Fibroblast of lung (primary cell): ENCODE measurements at places on chromosomes 2 and 18. TPM values are rescaled to one million over a fixed set of nuclear protein-coding genes. Genes with fewer than 3 reads are reported as not detected.

Gene UGT1A5
- total RNA-seq: not detected in 2 replicates

- DNase-seq: no peak
These were observed 424.0 kb downstream of the CDH2 start for GRCh38 chr18:27752944-27753343.

DNA sequence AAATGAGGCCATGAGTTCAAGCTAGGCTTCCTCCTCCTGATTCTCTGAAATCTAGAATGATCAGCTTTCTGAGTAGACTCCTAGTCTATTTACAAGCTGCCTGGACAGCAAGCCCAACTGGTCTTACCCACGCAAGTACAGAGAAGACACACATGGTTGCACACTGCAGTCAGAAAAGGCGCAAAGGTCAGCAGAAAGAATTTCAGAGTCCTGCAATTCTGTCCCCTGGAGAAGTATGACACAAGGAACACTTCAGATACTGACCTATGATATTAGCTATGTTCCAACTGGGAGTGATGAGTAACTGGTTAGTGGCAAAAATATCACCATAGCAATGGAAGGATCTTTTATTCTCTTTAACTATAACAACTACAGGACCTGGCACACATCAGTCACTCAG is 336.1 kb upstream of the PKDCC start:
- DNase-seq: no peak

- no peak for DNase-seq
These were observed 24.8 kb upstream of the GNAL start for GRCh38 chr18:11664286-11664685.

DNA sequence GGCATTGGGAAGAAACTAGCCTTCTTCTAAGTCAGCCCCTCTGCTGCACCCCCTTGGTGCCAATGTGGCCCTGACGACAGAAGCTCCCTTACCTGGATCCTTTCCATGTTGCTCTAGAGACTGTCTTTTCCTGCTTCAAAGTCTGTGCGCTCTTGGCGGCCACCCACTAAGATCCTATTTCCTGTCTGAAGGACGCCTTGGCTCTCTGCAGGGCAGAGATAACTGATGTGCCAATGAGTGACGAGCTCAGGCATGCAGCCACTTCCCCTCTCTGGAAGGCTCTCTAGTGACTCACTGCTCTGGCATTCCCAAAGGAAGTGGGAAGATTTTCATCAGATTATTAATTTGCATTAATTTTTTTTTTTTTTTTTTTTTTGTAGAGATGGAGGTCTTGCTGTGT is 273.5 kb downstream of the CDH20 start:
- DNase-seq: peak; percentile 92

DNA sequence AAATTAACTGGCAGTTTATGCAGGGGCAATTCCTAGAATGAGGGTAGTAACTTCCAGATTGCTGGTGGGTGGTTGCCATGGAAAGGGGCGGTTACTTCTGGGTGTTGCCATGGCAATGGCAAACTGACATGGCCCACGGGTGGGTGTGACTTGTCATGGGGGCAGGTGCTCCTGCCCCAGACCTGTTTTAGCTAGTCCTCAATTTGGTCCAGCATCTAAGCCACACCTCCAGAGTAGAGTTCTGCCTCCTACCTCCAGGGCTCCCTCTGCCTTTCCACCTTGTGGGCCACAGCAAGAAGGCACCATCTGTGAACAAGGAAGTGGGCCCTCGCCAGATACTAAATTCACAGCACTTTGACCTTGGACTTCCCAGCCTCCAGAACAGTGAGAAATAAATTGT is 148.7 kb downstream of the TFCP2L1 start:
- no peak for DNase-seq

GRCh38 chr18:56869189-56869777 is 218.1 kb downstream of the WDR7 start:
- DNase-seq: peak; percentile 50

DNA sequence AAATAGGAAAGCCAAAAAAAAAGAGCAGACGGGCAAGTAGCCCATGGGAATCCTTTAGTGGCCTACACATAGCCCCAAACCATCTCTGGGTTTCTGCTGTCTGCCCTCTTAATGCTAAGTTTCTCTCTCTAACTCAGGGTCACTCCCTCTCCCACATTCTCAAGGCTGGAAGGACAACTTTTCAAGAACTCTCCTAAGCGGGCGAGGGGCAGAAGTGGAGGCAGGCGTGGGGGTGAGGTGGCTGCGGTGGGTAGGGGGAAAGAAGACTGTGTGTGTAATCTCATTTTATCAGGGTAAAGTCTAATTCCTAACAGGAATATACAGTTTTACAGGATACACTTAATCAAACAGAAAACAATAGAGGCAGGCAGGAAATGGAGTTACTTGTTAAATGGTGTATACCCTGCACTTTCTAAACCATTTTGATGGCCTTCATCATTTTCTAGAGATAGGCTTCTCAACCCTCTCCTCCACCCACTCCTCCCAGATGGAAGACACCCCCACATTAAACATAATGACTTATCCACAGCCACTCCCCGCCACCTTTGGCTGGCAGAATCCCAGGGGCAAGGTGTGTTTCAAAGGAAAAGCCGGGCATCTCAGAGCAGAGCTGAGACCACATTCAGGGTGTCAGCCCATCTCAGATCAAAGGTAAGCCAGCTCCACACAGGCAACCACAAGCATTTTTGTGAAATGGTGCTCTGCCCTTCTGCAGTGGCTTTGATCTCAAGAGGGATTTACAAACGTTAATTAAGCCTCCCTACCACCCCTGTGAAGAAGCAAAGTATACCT is 6.8 kb downstream of the SMAD7 start:
- DNase-seq: no peak

Gene DES
- 34.7 and 69.3 TPM in 2 replicates for total RNA-seq

GRCh38 chr2:114265261-114265660 is 177.2 kb upstream of the DPP10 start:
- no peak for DNase-seq

DNA sequence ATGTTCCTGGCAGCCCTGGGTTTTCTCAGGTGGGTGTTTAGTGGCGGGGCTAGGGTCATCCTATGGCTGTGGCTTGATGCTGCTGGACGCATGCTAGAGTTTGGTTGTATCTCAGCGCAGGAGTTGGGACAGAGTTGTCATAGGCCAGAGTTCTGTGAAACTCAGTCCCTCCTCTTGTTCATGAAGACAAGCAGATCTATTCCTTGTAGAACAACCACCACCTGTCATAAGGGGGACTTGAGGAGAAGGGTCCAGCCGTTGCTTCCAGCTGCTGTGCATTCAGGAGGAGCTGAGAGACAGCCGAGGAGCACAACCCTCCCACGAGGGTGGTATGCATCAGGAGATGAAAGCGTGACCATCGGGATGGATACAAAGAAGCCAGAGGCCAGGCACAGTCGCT is 26.4 kb downstream of the DCDC2C start:
- no peak for DNase-seq
